ENCODE measurements at places on chromosomes 4 and X. TPM values are rescaled to one million over a fixed set of nuclear protein-coding genes. Genes with fewer than 3 reads are reported as not detected.

Gene FGA
- not detected for total RNA-seq

Gene DNAAF6
- not detected for total RNA-seq

Gene COL25A1
- total RNA-seq = under 0.01 TPM

Gene WNK3
- 0.51 TPM for total RNA-seq

Gene EVC
- 12.9 TPM for total RNA-seq

Gene TRMT44
- total RNA-seq = 10.0 TPM

All from bronchial epithelial cell (primary cell).